Heart left ventricle (tissue), 16 donors: ENCODE measurements at places on chromosomes 5 and 9. TPM values are rescaled to one million over a fixed set of nuclear protein-coding genes. Genes with fewer than 3 reads are reported as not detected.

GRCh38 chr5:175444060-175444904 lies at the start of gene DRD1:
DRD1 (minus strand) TSS chr5:175444182; CDS start chr5:175443099, 1,083 bp downstream.
- H3K4me1 ChIP-seq, result no peaks in the 10 kb centered on the region
- H3K36me3 ChIP-seq, result no peaks in the 10 kb centered on the region
- DNase-seq, result peak; percentile 32
- no peak within 1 kb of the TSS for H3K4me3 ChIP-seq
- peaks cover 22% of the 10 kb centered on the region for H3K27me3 ChIP-seq

The PTGER4 gene
- 7.3 TPM for total RNA-seq

- no peak overlapping the region for H3K27ac ChIP-seq
- no peak for DNase-seq
- H3K4me3 ChIP-seq, result no peak overlapping the region
- no peaks in the 10 kb centered on the region for H3K36me3 ChIP-seq
- H3K4me1 ChIP-seq, result no peaks in the 10 kb centered on the region
These were observed 214.9 kb upstream of the IRX1 start for GRCh38 chr5:3380689-3381088.

The STKLD1 gene
- 0.91 TPM for total RNA-seq

The HRCT1 gene
- total RNA-seq, result 5.4 TPM

- H3K27me3 ChIP-seq, result no peaks in the 10 kb centered on the region
- H3K36me3 ChIP-seq, result no peaks in the 10 kb centered on the region
- H3K4me1 ChIP-seq, result no peaks in the 10 kb centered on the region
- no peak overlapping the region for H3K4me3 ChIP-seq
- no peak overlapping the region for H3K27ac ChIP-seq
These were observed 50.8 kb downstream of the ALDH7A1 start for GRCh38 chr5:126544087-126544740.

The SPINK6 gene
- total RNA-seq, result not detected

The ADAMTSL2 gene
- total RNA-seq, result 2.9 TPM

The ASTN2 gene
- 2.8 TPM for total RNA-seq

GRCh38 chr5:129569295-129569694 lies 109.2 kb downstream of the ADAMTS19 start:
- H3K27ac ChIP-seq, result no peak overlapping the region
- no peaks in the 10 kb centered on the region for H3K27me3 ChIP-seq
- H3K4me1 ChIP-seq, result no peaks in the 10 kb centered on the region
- H3K4me3 ChIP-seq, result no peak overlapping the region
- DNase-seq, result no peak
- no peaks in the 10 kb centered on the region for H3K36me3 ChIP-seq

- H3K27ac ChIP-seq, result no peak overlapping the region
- H3K27me3 ChIP-seq, result peaks cover 6% of the 10 kb centered on the region
- no peaks in the 10 kb centered on the region for H3K4me1 ChIP-seq
- H3K36me3 ChIP-seq, result no peaks in the 10 kb centered on the region
These were observed 266.5 kb downstream of the MSX2 start for GRCh38 chr5:174990909-174991308.

DNA sequence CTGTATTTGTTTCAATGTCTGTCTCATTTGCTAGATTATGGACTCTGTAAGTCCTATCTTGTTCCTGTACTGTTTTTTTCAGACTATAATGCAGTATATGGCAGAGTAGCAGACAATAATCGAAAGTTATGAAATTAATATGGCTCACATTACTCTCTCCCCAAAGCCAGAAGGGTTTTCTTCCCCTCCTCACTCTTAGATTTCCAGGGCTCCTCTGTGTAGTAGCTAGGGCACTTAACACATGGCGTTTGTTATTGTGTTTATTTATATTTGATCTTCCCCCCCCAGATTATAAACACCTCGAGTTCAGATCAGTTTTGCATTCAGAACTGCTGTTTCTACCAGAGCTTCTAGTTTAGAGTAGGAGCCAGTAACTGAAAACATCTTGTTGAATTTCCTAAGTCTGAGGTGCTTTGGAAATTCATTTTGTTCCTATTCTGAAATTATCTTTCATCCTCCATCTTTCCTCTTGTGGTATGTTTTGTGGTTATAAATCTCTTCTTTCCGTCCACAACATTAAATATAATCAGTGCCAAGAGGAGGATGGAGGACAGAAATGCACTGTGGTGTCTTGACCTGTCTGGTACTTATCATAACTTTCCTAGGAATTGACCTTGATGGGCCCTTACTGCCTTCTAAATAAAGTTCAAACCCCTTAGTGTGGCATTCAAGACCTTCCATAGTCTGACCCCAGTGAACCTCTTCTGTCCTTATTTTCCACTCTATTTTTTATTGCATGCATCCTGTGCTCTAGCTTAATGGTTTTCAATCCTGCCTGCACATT lies 27.0 kb downstream of the TLE4 start:
- no peaks in the 10 kb centered on the region for H3K36me3 ChIP-seq
- peaks cover 5% of the 10 kb centered on the region for H3K4me1 ChIP-seq
- H3K27me3 ChIP-seq, result no peaks in the 10 kb centered on the region

- no peaks in the 10 kb centered on the region for H3K4me1 ChIP-seq
- no peaks in the 10 kb centered on the region for H3K27me3 ChIP-seq
- DNase-seq, result no peak
- H3K27ac ChIP-seq, result no peak overlapping the region
- no peak overlapping the region for H3K4me3 ChIP-seq
These were observed 599.7 kb upstream of the FTMT start for GRCh38 chr5:121251954-121252353.

GRCh38 chr5:39740404-39740803 lies 315.6 kb upstream of the DAB2 start:
- no peak for DNase-seq
- H3K27ac ChIP-seq, result no peak overlapping the region
